ENCODE measurements at places on chromosomes 16 and 17.

DNA sequence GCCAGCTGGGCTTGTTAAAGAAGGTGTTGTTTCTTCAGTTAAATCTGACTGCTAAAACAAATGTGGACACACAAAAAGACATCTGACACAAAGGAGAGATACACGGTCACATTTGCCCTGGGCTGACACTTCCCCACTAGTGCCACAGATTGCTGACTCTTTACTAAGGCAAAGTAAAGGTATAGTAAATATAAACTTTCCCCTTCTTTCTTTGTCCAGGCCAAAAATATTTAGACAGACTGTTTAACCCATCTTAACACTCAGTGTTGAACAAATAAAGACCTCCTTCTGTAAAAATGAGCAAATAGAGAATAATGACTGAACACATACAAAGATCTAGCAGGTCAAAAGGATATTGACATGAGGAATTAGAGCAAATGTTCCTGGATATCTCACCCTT, 58.4 kb downstream of the SCNN1G start:
- no peak for DNase-seq

GRCh38 chr16:59759296-59759695, 1025.2 kb upstream of the GOT2 start:
- no peak for DNase-seq

- no peak for DNase-seq
Observed at GRCh38 chr17:15268461-15268860, 3.3 kb upstream of the PMP22 start.

DNA sequence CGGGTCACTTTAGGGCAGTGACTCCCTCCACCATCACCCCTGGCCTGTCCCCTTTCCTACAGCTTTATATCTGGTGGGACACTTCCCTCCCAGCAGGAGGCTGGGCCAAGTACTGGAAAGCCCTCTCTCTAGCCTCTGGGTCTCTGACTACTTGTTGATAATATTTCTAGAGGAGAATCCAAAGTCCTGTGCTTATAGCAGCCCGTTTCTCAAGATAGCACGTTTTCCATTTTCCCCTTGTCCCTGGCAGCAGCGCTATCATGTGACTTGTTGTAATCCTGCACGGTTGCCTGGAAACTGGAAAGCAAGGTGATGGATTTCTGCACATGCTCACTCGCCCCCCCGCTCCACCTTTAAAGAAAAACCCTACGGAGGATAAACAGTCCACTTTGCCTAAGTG, 3.3 kb upstream of the AXIN2 start:
- DNase-seq = no peak

DNA sequence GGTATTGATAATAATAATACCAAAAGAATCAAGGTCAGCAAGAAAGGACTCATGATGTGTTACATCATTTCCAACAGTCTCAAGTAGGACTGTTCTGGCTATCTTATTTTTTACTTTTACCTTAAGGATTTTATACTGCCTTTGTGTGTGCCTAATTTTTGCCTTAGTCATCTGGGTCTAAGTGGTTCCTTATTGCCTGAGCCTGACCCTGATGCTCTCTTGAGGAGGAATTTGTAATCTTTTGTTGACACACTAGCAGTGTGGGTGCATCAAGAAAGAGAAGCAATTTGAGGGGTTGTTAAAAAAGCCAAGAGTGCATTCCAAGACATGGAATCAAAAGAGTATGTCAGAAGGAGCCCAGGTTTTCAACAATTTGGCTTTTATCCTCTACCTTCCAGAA, 59.3 kb downstream of the TMEM100 start:
- DNase-seq = no peak

- DNase-seq = no peak
Observed at GRCh38 chr17:78356101-78356713, 3.7 kb downstream of the SOCS3 start.

DNA sequence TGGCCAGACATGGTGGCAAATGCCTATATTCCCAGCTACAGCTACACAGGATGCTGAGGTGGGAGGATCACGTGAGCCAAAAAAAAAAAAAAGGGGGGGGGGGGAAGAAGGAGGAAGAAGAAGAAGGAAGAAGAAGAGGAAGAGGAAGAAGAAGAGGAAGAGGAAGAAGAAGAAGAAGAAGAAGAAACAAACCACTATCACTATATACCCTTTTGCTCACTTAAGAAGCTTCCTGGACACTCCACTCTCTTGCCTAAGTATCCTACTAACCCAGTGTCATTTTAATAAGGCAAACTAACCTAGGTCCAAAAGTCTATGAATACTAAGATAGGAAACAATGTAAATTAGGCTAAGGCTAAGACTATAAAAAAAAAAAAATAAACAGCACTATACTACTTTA, 54.8 kb downstream of the GPATCH8 start:
- DNase-seq = no peak

DNA sequence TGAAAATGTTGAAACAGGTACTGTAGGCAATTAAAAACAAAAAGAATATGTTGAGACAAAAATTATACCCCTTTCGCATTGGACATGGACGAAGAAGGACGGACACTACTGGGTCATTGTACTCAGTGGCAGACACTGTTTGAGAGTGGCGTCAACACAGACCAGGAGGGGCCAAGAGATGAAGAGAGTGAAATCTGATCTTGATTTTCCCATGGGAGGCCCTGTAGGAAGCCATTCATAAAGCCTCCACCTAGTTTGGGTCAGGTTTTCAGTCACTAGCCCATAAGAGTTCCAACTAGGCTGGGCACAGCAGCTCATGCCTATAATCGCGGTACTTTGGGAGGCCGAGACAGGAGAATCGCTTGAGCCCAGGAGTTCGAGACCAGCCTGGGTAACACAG, 23.6 kb upstream of the SMURF2 start:
- DNase-seq = no peak

- DNase-seq = no peak
Observed at GRCh38 chr17:9151091-9151490, 129.8 kb downstream of the NTN1 start.

- DNase-seq = no peak
Observed at GRCh38 chr17:10773391-10773790, 30.5 kb downstream of the TMEM238L start.

DNA sequence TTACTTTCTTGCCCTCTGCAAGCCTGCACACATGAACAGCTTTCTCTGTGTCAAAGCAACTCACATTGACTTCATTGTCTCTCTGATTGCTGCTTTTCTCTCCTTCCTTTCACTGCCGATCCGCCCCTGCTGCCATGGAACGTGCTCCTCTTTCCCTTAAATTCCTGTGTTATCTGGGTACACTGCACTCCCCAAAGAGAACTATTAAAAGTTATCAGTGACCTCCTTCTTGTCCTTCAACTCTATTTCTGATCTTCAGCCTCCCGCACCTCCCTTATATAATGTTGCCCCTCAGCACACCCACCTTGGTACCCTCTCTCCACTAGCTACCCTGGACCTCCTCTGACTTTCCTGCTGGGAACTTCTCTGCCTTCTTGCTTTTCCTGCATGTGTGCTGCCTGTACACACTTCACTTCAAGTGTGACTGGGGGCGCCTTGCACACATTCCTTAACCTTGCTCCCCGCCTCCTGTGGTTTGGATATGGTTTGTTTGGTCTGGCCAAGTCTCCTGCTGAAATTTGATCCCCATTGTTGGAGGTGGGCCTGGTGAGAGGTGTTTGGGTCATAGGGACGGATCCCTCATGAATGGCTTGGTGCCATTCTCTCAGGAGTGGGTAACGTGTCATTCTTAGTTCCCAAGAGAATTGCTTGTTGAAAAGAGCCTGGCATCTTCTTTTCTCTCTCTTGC, 26.7 kb upstream of the PMP22 start:
- DNase-seq = no peak

DNA sequence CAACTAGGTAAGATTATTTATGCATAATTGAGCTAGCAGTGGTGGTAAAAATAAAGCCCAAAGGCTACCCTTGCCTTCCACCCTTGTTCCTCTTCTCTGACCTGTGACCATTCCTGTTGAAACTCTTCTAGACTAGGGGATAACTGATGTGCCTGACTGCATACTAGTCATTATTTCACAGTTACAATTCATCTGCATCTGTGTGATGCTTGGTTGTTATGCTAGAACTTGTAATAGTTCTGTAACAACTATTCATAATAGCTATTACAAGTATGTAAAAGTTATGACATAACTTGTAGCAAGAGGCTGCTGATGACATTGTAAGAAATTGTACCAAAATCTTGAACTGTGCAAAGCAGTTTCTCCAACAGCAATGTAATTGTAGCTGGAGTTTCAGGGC, 2.4 kb upstream of the VAC14 start:
- DNase-seq = no peak

- DNase-seq = no peak
Observed at GRCh38 chr17:77926981-77927380, 31.5 kb upstream of the TNRC6C start.

DNA sequence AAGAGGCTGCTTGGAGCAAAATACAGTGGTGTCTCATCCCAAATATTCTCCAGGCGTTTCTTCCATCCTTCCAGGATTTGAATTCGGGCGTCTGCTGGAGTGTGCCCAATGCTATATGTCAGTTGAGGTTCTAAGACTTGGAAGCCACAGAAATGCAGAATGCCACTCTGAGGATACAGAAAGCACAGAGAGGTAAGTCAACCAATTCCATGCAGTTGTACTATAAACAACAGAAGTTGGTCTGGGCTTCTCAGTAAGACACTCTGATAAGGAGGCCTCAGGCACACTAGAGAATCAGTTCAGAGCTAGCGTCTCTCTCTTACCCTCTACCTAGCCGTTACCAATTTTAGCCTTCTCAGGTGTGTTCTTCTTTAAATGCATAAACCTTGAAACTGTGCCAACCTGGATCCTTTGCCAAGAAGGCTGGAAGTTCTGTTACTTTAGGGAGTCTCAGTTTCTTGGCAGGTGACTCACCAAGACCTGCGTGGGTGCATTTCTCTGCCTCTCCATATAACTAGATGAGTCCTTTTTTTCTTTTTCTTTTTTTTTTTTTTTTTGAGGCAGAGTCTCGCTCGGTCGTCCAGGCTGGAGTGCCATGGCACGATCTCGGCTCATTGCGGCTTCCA, 15.1 kb downstream of the NQO1 start:
- DNase-seq = no peak

DNA sequence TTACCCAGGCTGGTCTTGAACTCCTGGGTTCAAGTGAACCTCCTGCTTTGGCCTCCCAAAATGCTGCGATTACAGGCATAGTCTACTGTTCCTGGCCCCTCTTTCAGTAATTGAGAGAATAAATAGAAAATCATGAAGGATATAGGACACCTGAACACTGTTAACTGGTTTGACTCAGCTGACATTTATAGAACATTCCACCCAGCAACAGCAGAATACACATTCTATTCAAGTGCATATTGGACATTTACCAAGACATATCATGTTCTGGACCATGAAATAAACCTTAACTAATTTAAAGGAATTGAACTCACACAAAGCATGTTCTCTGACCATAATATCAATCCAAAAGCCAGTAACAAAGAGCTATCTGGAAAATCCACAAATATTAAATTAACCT, 19.8 kb upstream of the BAIAP2 start:
- DNase-seq = no peak

DNA sequence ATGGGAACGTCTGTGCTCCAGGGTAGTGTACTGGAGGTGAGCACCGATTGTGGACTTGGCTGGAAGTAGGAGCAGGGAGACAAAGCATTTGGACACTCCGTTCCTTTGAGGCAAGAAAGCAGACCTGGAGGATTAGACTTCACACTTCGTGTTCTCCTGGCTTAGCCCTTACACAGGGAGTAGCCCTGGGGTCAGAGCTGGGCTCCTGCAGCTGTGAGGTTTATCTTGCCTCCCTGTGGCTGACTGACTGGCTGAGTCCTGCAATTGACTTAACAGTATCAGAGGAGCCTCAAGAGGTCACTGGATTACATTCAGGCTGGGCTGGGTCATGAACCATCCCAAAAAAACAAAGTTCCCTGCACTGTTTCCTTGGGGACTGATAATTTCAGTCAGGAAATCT, 37.1 kb downstream of the MPRIP start:
- no peak for DNase-seq

DNA sequence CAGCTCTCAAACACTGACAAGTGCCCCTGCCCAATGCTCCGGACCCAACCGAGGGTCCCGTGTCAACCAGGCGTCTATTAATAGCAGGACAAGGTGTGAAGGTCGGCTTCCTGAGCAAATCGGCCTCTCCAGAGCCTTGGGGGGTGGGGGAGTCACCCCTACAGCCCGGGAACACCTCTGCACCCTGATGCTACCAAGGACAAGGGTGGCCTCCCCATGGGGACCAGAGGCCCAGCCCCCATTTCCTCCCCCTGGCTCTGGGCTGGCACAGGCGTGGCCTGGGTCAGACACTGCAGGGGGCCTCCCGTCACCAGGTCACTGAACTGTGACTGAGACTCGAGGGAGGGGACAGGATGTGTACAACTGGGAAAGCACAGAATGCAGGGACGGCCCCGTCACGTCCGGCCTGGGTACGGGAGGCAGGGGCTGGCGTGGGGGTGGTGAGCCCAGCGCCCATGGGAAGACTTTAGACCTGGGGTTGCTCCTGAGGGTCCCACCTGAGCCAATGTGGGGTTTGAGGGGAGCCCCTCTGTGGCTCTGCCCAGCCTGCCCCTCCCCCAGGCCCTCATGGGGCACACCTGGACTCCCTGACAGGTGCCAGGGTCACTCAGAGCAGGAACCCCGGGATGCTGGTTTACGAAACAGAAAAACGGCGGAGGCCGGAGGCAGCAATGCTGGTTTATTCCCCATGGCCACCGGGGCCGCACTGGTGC, 579 bp upstream of the CYBA start:
- DNase-seq = no peak

- peak; percentile 63 for DNase-seq
Observed at GRCh38 chr16:89921702-89922476, 1.3 kb upstream of the TUBB3 start.

GRCh38 chr16:87833548-87833947, 35.8 kb downstream of the SLC7A5 start:
- DNase-seq = no peak

- DNase-seq = no peak
Observed at GRCh38 chr17:82226809-82227628, 1.8 kb upstream of the SLC16A3 start.

Data from GM04503 (cell line).